Esophagus squamous epithelium (tissue), 5 donors: ENCODE measurements at places on chromosomes 6 and 20.

DNA sequence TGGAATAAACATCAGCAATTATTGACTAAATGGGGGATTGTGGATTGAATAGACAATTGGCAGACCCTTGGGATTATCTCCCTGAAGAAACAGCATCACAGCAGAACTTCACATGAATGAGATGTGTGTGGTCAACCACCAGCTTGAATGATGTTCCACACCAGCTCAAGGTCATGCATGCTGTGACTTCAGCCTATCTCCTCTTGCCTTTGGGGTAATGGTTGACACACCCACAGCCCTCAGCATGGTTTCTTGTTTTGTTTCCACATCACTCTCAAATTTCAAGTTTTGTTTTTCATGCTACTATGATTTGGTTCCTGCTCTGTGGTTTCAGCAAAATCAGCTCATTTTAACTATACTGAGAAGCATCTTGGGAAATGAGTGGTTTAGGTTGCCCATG, 94.3 kb downstream of the PAK5 start:
- DNase-seq: no peak

- no peak for DNase-seq
Measured at GRCh38 chr6:11155589-11155988, 44.1 kb upstream of the ERVFRD-1 start.

GRCh38 chr6:166551754-166552495, 34.6 kb downstream of the RAMACL start:
- DNase-seq: no peak

GRCh38 chr6:88262332-88262731, 96.2 kb upstream of the CNR1 start:
- DNase-seq: no peak

GRCh38 chr6:8325743-8326142, 109.6 kb downstream of the SLC35B3 start:
- DNase-seq: no peak

DNA sequence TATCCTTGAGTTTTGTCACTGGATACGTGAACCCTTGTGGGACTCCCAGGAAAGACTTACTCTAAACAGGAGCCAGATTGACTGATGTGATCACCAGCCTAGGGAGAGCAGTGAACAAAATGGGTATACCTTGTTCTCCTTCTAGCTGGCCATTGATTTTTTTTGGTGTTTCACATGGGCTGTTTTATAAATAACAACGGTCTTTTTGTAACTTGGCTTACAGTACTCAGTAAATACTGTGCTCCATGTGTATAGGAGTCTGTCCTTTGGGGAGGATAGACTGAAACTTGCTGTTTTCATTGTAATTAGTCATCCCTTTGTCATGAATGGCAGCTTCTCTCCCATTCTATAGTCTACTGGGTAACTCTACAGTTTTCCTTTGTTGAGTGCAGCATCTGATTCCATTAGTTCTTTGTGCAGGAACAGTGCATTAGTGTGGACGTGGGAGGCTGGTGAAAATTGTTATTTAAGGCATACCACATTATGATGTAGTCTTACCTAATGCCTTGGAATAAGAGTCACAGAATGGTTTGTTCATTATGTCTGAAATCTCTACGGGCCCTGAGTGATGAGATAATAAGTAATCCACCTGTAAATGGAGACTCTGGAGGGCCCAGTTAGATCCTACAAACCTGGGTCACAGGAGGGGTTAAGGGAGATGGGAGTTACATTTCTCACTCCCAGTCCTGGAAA, 89.5 kb downstream of the TIAM2 start:
- no peak for DNase-seq

GRCh38 chr6:167044696-167045095, 45.5 kb downstream of the CEP43 start:
- DNase-seq: no peak

GRCh38 chr20:50265245-50265946, 74.8 kb downstream of the CEBPB start:
- no peak for DNase-seq

- DNase-seq: no peak
Measured at GRCh38 chr6:47629954-47630353, 68.4 kb upstream of the ADGRF4 start.

- no peak for DNase-seq
Measured at GRCh38 chr20:44597930-44598329, 15.6 kb downstream of the PKIG start.

DNA sequence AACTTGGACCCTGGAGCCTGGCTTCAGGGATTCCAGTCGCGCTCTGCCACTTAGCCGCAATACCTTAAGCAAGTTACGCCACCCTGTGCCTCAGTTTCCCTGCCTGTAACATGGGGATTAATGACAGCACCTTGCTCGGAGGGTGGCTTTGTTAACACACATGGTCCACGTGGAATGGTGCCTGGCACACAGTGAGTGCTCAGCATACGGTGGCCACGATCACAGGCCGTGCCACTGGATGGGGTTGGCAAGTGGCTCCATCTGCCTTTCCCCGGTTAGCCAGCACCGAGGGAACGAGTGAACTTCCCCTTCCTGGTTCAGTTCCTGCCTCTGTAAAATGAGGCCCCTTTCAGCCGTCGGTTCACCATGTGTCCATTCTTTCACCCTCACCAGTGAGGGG, 17.2 kb downstream of the C6orf132 start:
- DNase-seq: no peak

- DNase-seq: no peak
Measured at GRCh38 chr6:113777601-113778000, 79.5 kb upstream of the MARCKS start.

GRCh38 chr6:169854083-169854725, 102.8 kb downstream of the ERMARD start:
- DNase-seq: no peak

- DNase-seq: no peak
Measured at GRCh38 chr6:111591370-111591900, 14.2 kb downstream of the TRAF3IP2 start.

DNA sequence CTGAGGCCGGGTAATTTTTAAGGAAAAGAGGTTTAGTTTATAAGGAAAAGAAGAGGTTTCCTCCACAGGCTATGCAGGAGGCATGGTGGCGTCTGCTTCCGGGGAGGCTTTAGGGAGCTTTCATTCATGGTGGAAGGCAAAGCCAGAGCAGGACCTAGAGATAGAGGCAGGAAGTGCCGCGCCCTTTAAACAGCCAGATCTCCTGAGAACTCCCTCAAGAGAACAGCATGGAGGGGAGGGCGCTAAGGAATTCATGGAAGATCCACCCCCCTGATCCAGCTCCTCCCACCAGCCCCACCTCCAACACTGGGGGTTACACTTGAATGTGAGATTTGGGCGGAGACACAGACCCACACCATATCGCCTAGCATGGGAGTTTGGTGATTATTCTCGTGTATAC, 13.9 kb upstream of the DACT2 start:
- DNase-seq: no peak
